GOT3 (cell line): ENCODE measurements at places on chromosomes 2 and 18.
A peak's percentile ranks its signal among the peaks of the same experiment; 100 is the strongest.

- DNase-seq, result no peak
Observed at GRCh38 chr2:73700131-73700611, 37.0 kb downstream of the TPRKB start.

DNA sequence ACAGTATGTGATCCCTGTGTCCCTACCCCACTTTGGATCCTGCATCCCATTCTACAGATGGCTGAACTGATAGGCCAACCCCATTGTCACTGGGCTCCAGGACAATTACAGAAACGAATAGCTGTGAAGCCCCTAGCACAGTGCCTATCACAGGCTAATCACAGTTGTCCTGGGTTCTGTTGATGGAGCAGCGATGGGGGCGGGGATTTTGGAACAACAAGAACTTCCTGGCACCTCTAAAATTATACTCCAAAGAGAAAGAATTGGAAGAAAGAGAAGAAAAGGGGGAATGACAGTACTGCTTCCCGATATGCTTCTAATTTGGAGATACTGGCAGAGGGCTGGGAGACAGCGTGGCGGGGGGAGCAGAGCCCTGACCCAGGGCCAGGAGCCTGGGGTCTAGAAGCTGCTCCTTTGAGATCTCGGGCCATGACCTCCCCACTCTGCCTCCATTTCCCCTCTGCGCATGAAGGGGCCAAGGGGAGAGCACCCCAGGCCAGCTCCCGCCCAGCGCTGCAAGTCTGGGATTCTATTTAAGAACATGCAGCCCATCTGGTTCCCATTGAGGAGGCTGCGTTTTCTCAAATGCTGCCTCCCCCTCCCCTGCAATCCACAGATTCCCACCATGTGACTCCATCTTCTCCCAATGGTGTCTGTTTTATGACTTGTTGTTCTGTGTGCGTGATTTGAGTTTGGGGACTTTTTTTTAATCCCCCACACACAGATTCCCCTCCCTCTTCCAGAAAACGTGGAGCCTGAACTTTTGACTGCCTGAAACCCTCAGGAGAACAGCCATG is 202.7 kb downstream of the CYP26B1 start:
- DNase-seq, result no peak

DNA sequence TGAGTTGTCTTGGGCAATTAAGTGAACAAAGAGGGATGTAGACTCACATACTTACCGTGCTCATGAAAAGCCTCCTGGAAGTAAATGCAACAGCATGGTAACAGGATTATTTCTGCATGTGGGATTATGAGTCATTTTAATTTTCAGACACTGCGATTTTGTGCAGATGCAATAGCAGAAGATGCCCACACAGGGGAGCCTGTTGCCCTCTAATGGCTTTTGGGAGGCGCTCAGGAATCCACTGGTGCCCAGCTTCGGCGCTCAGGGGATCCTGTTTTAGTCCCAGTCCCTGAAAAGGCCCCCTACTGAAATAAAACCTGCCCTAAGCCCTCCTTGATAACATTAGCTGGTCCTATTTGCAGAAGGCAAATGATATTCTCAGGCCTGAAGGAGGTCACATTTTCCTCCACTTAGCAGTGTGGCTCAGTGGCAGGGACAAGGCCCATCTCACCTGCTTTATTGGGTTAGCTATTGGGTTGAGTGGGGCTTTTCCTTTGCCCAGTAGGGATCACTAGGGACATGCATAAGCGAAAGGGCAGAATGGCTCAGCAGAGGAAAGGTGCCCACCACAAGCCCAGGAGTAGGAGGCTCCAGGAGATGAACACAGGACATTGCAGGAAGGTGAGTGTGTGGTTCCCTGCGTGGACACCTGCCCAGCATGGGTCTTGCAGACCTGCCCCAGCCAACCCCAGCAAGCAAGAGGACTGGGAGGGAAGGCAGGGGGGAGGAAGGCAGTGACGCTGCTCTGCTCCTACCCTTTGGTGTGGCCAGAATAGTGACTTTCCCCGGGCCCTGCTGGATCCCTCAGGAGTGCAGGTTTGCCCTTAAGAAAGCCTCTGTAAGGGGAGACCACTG is 26.5 kb upstream of the KCNS3 start:
- no peak for DNase-seq

DNA sequence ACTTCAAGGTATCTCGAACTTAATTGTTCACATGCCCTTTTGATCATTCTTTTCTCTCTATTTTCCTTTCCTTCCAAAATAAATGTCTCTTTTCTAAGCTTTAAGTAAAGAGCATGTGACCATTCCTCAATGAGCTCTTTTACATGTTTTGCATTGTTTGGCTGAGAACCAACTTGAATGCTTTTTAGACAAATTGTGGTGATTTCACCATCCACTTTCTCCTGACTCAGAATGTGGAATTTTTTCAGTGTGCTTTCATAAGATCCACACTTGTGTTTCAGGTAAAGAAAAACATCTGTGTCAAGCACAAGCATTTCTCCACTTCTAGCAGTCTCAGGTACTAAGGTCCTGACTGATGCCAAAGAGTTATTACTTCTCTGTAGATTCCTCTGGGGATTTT is 10.7 kb downstream of the RBM43 start:
- no peak for DNase-seq

DNA sequence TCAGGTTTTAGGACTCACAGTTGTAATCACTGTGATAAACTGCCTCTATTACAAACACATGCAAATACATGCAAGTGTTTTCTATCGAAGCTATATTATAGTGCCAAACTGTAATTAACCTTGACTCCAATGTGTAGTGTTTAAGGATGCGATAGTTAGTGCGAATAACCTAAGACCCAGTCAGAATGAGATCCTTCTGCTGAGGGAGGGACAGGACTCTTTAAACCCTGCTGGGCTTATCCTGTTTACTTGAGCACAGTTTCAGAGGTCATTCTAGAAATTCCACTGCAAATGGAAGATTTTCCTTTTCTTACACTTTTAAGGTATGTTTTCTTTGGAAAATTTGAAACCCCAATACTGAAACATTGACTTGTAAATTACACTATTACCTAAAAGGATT is 68.2 kb downstream of the CALCRL start:
- no peak for DNase-seq

DNA sequence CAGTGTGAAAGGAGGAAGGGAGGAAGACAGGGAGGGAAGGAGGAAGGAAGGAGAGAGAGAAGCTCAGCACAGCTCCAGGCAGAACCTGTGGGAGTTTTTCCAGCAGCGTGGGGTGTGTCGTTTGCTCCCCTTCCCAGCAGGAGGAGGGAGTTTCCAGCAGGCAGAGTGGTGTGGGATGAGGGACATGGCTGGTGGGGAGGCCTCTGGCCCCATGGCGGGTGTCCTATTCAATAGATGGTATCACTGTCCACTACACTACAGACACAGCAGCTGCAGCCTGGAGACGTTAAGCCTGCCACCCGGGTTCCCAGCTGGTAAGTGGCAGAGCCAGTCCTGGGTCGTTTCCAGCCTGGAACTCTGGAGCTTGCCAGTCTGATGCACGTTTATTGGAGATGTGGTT is 44.7 kb downstream of the GLI2 start:
- no peak for DNase-seq

DNA sequence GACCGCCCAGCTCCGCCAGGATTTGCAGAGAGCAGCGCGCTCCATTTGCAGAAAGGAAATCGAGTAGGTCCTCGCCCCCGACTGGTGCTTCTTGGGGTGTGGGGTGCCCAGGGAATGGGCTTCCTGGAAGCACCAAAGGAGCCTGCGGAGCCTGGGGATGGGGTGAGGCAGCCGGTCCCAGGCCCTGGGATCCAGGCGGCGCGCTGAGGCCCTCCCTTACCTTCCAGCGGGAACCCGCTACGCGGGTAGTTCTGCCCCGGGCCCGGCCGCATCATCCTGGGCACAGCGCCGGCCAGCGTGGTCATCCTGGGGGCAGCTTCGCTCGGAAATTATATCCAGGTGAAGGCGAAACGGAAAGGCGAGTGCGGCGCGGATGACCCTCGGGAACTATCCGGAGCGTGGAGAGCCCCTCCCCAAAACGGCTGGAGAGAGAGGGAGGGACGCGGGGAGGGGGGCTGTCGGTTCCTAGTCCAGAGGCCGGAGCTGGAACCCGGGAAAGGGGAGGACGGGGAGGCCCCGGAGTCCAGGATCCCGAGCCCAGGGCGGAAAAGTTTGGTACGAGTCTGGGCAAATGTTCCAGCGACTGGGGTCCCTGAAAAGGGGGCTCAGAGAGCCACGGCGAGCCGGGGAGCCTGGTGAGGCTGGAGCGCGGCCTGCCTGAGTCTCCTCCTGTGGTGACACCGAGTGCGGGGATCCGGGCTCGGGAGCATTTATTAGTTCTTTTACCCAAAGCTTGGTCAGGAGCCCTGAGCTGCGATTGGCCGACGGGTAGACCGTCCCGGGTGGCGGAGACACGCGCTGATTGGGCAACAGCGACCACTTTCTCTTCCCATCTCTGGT is at the start of gene PAX3:
PAX3 (minus strand) TSS at position 688 of the 840 bp plus-strand sequence; CDS start at position 305, 383 bp downstream.
- peak; percentile 9 for DNase-seq

GRCh38 chr2:120012363-120012762 is 514 bp upstream of the EPB41L5 start:
- no peak for DNase-seq

DNA sequence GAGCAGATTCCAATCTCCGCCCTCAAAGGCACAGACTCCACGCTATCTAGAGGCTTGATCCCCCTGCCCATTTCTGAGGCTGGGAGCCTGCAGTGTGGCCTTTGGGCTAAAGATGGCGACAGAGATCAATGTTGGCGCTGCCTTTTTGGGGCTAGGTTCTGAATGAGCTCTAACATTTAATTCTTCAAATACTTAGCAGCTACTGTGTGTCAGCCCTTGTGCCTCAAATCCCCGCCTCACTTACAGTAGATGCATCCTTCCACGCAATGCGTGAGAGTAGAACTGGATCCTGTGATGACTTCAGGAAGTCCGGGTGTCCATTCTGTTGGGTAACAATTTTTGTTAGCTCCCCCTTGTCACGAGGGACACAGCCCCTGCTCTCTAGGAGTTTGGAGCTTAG is 12.4 kb downstream of the IL1F10 start:
- peak; percentile 1 for DNase-seq

DNA sequence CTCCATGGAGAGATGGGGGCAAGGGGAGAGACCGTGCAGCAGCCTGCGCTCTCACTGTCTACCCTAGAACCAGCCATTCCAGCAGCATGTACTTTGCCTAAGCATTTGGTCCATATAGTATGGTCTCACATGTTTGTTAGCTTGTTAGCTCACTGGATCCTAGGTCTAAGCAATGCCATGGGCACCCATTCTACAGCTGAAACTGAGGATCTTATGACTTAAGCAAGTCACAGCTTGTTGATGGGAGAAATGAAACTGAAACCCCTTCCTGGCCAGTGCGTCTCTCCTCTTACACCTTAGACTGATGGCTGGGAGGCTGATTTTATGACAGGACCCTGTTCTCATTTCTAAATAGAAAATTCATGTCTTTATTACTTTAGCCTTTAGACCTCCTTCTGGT is 90.1 kb downstream of the EPAS1 start:
- DNase-seq, result no peak

DNA sequence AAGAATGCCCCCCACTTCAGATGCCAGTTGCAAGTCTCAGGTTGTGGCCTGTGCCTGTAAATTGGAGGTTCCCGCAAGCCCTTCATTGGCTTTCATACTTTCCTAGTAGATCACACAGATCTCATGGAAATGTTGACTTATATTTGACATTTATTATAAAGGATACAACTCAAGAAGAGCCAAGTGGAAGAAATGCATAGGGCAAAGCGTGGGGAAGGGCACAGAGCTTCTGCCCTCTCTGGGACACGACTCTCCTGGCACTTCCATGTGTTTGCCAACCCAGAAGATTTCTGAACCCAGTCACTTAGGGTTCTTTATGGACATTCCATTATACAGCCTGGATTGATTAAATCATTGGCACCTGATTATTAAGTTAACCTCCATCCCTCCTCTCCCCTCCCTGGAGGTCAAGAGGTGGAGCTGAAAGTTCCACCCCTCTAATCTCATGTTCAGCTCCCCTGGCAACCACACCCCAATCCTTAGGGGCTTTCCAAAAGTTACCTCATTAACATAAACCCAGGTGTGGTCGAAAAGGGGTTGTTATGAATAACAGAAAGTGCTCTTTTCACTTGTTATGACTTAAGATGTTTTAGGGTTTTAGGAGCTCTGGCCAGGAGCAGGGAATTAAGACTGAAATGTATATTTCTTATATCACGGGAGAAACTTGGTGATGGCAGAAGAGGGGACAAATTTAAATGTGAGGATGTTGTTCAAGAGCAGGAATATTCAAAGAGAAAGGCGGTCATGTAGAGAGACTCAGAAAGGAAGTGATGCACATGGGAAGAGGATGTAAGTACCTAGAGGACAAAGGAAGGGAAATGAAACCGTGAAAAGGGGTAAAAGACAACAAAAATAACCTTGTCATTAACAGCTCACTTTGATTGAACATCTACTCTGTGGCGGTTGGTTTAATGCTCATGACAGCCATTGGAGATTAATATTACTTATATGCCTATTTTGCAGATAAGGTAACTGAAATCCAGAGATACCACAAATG is 31.8 kb downstream of the SP100 start:
- no peak for DNase-seq

DNA sequence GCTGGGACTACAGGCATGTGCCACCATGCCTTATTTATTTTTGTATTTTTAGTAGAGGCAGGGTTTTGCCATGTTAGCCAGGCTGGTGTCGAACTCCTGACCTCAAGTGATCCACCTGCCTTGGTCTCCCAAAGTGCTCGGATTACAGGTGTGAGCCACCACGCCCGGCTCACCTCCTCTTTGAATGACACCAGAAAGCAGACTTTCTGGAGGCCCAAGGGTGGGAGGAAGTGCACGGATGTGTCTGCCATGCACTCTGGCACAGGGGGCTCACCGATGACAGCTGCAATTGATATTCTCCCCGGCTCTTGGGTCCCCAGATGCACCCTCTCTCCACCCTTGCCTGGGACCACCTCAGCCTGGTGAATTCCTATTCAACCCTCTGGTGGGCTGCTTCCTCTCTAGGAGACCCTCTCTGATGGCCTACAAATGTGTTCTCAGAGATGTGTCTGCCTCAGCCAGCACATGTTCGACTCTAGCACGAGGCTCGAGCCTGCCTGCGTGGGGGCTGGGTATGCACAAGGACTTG is 87.3 kb downstream of the SEPTIN10 start:
- no peak for DNase-seq

DNA sequence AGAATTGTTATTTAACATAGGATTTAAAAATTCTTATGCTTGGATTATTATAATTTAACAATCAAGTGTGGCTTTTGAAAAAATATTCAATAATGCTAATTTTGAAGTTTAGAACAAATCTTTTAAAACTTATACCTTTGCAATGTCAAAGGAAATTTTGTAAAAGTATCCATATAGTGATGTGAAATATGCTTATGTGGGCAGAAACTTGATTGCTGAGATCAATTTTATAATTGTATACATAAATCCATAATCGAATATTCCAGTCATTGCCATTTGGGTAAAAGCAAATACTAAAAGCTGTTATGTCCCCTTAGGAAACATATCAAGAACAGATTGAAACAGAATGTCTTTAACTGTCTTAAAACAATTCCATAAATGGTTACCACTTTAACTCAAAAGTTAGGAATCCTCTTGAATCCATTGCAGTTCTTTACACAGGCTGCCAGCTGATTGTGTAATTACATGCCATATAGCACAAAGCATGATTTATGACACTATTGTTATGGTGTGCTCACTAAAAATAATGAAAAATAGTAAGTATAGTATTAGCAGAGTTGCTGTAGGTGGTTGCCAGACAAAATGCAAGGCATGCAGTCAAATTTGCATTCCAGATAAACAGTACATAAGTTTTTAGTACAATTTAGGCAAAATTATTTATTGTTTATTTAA is 24.2 kb downstream of the PLCL1 start:
- no peak for DNase-seq
